Muscle of arm (tissue), 14 donors: ENCODE measurements at places on chromosomes 13 and 19. TPM values are rescaled to one million over a fixed set of nuclear protein-coding genes. Genes with fewer than 3 reads are reported as not detected.

The TPTE2 gene
- polyA plus RNA-seq = 0.25 TPM

The ATP1A3 gene
- polyA plus RNA-seq = not detected

The IFI30 gene
- not detected for polyA plus RNA-seq

The TMPRSS9 gene
- 0.13 TPM for polyA plus RNA-seq

The NEK3 gene
- polyA plus RNA-seq = 22.4 TPM
